Activated CD4-positive, CD25-positive, alpha-beta regulatory T cell treated with anti-CD3 and anti-CD28 coated beads, Interleukin-2, amount 50 U/mL, for 16 hours (primary cell): ENCODE measurements at places on chromosomes 1 and 21.

- no peak for DNase-seq
These were observed 157.7 kb downstream of the PIK3R3 start for GRCh38 chr1:45974541-45975269.

DNA sequence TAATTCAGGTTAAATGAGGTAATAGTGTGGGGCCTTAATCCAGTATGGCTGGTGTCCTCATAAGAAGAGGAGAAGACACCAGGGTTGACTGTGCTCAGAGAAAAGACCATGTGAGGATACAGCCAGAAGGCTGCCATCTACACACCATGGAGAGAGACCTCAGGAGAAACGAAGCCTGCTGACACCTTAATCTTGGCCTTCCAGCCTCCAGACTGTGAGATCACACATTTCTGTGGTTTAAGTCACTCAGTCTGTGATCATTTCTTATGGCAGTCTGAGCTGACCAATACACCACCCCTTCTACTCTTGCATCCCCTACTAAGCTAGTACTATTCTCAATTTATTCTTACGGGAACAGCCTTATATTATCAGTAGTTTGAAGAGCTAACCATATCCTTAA lies 310.0 kb downstream of the ZP4 start:
- DNase-seq = no peak

DNA sequence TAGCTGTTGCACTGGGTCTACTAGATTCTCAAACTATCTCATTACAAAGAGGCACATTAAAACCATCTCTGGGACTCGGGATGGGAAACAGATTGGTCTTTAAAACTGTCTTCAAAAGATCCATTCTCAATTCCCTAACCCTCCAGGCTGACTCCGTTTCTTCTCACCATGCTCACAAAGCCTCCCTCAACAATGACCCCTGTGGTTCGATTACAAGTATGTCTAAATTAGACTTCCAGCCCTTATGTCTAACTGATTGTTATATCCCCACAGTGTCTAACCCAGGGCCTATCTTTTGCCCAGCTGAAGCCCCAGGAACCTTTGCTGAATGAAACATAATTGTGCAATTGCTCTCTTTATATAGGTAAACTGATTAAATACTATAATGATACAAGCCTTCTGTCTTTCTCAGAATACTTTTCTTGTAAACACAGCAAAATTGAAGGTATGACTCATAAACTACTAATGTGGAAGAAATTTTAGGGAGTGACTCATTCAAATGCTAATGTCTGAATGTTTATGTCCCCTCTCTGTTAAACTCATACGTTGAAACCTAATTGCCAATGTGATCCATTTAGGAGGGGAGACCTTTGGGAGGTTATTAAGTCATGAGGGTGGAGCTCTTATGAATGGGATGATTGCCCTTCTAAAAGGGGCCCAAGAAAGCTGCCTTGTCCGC lies 65.6 kb upstream of the DAB1 start:
- DNase-seq = no peak

GRCh38 chr1:179921981-179922872 lies 32.4 kb upstream of the CEP350 start:
- DNase-seq = no peak

- no peak for DNase-seq
These were observed 299.7 kb downstream of the GRIK1 start for GRCh38 chr21:29640080-29640508.

DNA sequence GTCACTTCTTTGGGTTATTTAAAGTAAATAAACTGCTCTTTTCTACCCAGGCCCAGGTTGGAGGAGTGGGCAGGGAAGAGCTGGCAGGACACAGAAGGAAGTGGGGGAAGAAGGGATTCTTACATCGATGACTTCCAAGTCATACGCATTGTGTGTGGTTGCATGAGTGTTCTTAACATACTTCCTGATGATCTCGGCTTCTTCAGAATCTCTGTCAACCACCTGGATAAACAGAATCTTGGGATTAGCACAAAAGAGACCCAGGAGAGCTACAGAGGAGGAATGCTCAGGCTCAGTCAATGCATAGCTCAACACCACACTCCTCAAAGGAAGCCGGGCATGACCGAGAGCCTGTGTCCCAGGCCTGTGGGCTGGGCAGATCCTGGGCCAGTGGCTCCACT lies 42.1 kb downstream of the PARP1 start:
- DNase-seq = no peak

DNA sequence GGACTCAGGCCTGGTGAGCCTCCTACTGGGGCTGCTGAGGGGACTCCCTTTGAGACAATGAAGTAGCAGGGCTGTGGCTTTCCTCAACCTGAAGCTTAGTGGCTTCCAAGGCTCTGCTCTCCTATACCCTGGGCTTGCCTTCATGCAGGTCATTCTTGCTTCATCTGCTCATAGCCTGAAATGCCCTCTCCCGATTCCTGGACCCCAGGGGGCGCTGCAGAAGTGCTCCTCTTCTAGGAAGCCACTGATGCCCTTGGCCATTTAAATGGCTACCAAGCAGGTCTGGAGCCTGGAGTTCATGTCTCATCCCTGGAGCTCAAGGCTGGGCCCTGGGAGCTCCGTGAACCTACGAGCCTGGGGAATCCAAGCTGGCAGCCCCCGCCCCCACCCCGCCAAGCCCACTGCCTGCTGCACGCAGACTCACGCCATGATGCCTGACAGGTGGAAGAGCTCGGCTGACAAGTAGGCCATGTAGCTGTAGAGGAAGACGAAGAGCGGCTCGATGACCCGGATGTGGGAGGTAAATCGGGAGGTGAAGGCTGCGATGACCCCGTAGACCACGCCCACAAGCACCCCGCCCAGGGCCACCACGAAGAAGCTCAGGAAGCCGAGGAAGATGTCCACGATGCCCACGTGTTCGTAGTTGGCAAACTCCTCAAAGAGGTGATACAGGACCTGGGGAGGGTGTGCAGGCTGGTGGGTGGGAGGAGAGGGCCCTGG lies 45.7 kb downstream of the SLC9A1 start:
- no peak for DNase-seq

DNA sequence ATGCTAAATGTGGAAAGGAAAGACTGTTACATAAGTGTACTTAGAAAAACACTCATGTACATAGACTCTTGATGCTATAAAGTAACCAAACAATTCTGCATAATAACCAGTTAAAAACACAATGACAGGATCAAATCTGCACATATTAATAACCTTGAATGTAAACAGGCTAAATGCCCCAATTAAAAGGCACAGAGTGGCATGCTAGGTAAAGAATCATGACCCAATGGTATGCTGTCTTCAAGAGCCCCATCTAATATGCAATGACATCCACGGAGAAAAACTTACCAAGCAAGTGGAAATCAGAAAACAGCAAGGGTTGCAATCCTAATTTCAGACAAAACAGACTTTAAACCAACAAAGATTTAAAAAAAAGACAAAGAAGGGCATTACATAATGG lies 644.8 kb upstream of the PKN2 start:
- no peak for DNase-seq

DNA sequence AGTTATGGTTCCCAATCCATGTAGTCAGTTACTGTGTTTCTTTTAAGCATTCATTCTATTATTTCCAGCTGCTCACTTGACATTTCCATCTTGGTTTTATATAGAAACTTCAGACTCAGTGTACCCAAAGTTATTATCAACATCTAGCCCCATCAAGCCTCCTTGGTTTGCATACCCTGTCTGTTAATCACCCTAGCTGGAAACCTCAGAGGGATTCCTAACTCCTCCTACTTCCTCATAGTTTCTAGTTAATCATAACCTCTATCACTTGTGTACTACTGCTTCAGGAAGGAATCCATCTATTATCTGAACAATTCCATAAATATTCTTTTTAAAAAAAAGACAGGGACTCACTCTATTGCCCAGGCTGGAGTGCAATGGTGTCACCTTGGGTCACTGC lies 293.3 kb downstream of the SDCCAG8 start:
- DNase-seq = no peak

- no peak for DNase-seq
These were observed 69.0 kb downstream of the PTGER3 start for GRCh38 chr1:70978623-70979022.

DNA sequence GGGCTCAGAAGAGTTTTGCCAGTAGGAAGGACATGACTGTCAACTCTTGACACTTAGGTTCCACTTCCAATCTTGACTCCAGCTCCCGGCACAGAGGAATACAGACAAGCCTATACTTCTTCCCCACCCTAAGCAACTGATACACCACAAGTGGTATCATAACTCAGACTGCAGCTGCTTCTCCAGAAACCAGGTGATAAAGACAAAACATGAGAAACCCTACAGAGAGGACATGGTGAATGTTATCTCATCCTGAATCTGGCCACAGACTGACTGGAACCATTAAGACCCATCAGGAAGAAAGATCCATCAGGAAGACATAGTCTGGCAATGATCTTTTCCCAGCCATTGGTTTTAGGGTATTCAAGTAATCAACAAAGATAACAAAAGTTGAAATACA lies 13.8 kb downstream of the PAXBP1 start:
- DNase-seq = no peak

GRCh38 chr1:173224949-173225348 lies 17.8 kb upstream of the TNFSF4 start:
- no peak for DNase-seq
